ENCODE measurements at places on chromosomes 6 and 20.

DNA sequence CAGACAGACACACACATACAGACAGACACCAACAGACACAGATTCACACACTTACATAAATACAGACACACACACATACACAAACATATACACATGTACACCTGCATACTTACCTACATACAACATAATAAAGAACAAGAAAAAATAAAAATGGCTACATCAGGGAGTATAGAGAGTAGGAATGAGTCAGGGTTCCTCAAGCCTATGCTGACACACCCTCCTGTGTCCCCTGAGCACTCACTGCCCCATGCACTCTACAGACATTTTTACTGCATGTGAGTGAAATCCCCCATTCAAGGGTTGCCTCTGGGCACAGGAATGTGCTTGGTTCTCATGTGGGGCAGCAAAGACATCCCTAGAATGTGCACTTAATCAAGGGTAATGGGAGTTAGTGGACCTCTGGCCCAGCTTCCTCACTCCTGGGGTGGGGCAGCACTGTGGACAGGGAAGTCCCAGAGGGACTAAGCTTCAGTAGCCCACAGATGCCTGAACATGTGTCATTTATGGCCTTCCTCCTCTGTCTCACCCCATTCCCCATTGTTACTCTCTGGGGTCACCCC is 185.9 kb upstream of the FOXA2 start:
- no peak for DNase-seq

GRCh38 chr20:17835240-17835933 is 133.2 kb downstream of the SNX5 start:
- no peak for DNase-seq

DNA sequence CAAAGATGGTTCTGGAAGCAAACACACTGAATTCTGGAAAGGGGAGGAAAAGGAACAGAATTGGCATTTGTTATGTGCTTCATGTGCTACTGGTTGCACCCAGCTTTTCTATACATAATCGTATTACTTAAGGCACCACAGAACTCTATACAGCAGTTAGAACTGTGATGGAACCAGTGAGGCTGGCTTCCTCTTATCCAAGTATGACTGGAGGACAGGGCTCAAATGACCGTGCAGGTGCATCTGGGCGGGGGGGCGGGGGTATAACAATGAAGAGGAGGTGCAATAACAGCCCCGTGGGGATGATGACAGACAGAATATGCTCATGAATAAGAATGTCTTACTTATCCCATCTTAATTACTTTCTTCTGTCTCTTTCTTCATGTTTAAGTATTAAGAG is 144.2 kb downstream of the BTBD9 start:
- DNase-seq = no peak

- DNase-seq = peak; percentile 92
Observed at GRCh38 chr20:58209652-58210397, 18.6 kb downstream of the ANKRD60 start.

- DNase-seq = no peak
Observed at GRCh38 chr6:57435475-57436160, 118.2 kb downstream of the PRIM2 start.

All from neural progenitor cell (in vitro differentiated cells).